ENCODE measurements at places on chromosomes 6 and 20. TPM values are rescaled to one million over a fixed set of nuclear protein-coding genes. Genes with fewer than 3 reads are reported as not detected.

Gene TNF
- polyA plus RNA-seq, result 0.91 TPM

Gene SYS1
- 28.9 TPM for polyA plus RNA-seq

Gene ABCF1
- 62.0 TPM for polyA plus RNA-seq

Gene MUC22
- not detected for polyA plus RNA-seq

Gene IL17F
- polyA plus RNA-seq, result not detected

Gene FAM83C
- not detected for polyA plus RNA-seq

Gene ZNF292
- 31.4 TPM for polyA plus RNA-seq

Gene RGS17
- polyA plus RNA-seq, result 0.27 TPM

Gene MRAP2
- polyA plus RNA-seq, result 2.2 TPM

Gene VGLL2
- polyA plus RNA-seq, result 0.29 TPM

Gene HSPA1L
- 1.0 TPM for polyA plus RNA-seq

- DNase-seq, result no peak
Observed at GRCh38 chr6:33699131-33699530, 12.4 kb downstream of the UQCC2 start.

GRCh38 chr20:31746068-31746878 lies 7.2 kb downstream of the TPX2 start:
- no peak for DNase-seq

- no peak for DNase-seq
Observed at GRCh38 chr6:56087421-56087820, 160.0 kb downstream of the COL21A1 start.

DNA sequence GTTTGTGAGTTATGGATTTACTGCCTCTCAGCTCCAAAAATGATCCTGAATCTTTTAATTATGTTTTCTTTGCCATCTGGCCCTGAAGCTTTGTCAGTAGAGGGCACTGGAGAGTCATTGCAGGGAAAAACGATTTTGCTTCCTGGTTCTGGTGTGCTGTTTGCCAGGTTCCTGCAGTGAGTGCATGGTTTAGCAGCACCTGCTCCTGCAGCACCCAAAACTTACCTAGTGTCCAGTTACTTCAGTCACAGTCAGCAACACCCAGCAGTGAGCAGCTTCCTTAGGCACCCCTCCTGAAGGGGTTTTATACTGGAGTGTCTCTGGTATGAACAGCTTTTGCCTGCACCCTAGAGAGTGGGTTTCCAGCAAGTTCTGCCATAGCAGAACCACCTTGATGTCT lies 6.0 kb upstream of the TRIM26 start:
- peak; percentile 74 for DNase-seq

GRCh38 chr6:26232306-26232939 lies 132.6 kb upstream of the BTN3A2 start:
- no peak for DNase-seq

- DNase-seq, result peak; percentile 84
Observed at GRCh38 chr20:58852543-58853271, at the start of gene GNAS. GNAS (plus strand) TSS chr20:58852716.

- DNase-seq, result no peak
Observed at GRCh38 chr6:36349240-36349639, 12.6 kb upstream of the BNIP5 start.

DNA sequence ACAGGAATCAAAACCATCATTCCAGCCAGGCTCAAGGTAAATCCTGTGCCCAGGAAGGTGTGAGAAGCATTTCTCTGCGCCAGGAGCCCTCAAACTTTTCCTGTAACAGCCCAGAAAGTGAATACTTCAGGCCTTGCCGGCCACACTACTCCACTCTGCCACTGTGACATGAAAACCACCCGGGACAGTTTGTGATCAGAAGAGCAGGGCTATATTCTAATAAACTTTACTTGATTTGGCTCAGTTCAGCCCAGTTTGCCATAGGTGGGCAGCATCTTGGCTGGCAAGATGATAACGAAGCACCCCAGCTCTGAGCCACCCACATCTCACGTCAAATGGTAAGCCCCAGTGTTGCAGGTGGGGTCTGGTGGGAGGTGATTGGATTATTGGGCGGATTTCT lies 249.4 kb downstream of the DLL1 start:
- no peak for DNase-seq

DNA sequence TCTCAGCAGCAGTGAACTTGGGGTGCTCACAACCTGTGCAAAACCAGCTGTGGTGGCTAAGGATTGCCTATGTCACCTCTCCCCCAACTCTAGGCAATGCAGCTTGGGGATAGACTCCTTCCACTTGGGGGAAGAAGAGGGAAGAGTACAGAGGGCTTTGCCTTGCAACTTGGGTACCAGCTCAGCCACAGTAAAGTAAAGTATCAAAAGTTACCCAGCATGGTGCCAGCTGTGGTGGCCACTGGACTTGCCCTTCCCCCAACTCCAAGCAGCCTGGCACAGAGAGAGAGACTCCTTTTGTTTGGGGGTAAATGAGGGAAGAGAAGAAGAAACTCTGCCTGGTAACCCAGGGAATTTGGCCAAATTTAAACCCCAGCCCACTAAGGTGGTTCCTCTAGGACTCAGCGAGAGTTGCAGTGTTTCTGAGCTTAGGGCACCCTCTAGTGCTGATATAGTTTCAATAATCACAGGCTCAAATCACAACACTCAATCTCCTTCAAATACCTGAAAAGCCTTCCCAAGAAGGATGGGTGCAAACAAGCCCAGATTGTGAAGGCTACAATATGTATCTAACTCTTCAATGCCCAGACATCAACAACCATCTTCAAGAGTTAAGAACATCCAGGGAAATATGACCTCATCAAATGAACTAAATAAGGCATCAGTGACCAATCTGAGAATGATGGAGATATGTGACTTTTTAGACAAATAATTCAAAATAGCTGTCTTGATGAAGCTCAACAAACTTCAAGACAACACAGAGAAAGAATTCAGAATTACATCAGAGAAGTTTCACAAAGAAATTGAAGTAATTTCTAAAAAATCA lies 7.6 kb upstream of the DEFB129 start:
- DNase-seq, result peak; percentile 28

DNA sequence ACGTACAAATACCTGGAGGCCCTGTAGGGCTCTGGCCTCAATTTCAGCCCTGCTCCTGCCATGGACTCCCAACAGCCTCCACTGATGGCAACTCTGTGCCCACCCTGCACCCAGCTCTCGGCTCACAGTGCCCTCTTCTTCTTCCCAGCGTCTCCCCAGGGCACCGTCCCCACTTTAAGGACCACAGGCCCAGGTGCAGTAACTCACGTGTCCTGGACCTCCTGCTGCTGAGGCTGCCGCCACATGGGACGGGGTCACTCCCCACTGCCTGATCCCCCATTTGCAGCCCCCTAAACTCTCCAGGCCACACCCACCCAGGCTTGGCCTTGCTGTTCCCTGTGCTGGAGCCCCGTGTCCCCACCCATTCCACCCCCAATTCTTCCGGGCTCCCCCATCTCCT lies 223.4 kb downstream of the PREX1 start:
- no peak for DNase-seq

DNA sequence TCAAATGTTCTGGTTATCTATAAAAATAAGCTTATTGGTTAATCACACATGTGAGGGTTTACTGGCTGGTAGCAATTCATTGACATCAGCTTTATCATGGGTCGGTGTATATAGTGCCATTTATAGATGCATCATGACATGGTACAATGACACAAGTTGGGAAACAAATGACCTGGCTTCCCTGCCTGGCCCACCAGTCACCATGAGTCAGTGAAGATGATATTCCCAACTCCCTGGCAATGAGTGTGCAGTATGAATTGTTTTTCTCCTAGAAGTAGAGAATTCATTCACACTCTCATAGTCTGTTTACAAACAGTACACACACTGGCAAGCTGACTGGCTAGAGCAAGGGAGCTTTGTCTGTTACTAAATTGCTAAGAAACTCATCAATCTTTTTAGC lies 37.2 kb upstream of the CALHM6 start:
- DNase-seq, result no peak

GRCh38 chr6:55664591-55665587 lies 85.9 kb upstream of the HMGCLL1 start:
- no peak for DNase-seq

DNA sequence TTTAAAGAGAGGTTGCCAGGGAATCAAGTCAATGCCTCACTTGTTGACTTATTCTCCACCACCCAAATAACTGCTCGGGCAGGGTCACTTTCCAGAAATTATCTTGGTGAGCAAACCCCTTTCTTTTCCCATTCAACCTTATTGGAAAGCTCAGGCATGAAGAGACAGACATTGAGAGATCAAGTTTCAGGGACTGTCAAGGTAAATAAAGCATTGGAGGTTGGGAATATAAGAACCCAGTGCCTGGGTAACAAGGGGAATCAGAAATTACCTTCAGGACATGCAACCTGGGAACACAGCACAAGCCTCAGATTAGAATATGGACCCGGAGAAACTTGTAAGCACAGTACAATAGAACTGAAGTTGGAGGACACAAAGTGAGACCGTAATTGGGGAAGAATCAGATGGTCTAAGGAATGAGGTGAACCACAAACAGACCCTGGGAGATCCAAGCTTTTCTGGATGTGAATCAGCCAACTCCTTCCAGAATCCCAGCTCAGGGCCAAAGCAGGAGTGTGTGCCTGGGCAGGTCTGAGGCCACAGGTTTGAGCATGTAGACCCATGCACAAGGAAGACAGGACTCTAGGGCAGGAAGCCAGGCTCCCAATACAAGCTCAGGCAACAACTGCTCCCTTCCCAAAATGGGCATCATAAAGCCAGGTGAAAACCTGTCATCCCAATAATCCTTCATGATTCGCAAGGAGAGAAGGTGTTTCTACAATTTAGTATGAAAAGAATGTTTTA lies 512.8 kb downstream of the MAFB start:
- no peak for DNase-seq

- no peak for DNase-seq
Observed at GRCh38 chr6:33201147-33201545, 479 bp downstream of the SLC39A7 start.

- DNase-seq, result no peak
Observed at GRCh38 chr20:34863421-34863965, 9.2 kb downstream of the GGT7 start.

DNA sequence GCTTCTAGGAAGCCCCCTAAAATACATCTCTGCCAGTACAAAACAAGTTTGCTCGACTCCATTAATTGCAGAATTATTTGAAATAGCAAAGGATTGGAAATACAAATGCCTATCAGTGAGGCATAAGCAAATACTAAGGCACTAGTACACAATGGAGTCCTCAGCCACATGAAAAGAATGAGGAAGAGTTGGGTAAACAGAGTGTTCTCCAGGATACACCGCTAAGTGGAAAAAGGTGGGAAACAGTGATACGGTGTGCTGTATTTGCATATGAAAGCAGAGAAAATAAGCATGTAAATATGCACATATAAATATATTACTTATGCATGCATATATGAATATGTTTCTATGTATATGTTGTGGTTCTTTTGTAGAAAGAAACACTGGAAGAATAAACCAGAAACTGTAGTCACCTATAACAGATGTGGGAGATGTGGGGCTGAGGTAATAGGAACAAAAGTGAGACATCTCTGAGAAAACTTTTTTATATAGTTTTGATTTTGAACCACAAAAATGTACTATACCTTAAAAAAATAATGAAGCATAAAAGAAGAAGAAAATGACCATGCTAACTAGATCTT lies 143.4 kb upstream of the MYLIP start:
- no peak for DNase-seq

GRCh38 chr20:42598581-42598980 lies 591.1 kb downstream of the PTPRT start:
- DNase-seq, result no peak

DNA sequence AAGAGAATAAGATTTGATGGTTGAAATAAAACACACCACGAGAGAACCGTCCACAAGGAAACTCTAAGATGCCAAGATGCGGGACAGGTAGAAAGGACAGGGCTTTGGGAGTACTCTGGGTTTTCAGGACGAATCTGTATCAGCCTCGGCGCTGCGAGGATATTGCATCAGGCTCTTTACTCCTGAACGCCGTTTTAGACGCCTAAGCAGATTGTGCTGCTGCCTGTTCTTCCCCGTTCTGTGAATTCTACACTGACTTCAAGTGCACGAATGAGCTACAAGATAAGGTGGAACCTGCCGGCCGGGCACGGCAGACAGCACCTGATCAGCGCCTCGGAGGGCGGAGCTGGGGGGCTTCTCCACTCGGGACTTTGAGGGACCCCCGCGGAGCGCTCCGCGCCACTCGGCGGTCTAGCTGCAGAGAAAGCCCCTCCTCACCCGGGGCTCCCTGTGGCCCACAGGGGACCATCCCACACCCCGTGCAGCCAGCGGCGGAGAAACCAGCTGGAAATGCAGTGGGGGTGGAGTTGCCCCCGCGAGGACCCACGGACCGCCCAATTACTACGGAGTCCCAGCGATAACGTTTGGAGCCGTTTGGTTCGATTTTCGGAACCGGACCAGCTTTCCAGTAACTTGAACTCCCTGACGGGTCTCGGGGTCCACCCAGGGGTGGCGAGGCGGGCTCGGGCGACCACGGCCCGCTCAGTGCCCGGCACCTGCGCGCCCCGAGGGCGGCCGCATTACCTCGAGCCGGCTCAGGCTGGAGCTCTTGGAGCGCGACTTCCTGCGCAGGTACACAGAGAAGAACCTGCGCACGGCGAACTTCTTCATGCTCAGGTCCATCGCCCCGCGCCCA lies 646 bp downstream of the RPS6KA2 start:
- DNase-seq, result peak; percentile 77

- peak; percentile 59 for DNase-seq
Observed at GRCh38 chr6:150195996-150196417, 53.2 kb downstream of the PPP1R14C start.

DNA sequence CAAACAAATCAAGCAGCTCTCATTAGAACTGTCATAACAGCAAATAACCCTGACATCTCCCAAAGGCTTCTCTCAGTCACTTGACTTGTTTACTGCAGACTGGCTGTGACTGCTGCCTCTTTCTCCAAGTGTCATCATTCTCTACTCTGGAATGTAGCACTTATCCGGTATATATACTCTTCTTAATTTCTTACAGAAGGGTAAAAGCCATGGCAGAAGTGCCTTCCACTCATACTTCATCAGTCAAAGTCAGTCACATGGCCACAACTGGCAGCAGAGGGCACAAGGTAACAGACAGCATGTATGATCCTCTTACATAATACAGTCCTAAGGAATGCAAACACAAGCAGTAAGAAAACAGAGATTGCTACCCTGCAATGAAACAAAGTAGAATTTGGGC lies 9.3 kb downstream of the NAPB start:
- DNase-seq, result no peak

DNA sequence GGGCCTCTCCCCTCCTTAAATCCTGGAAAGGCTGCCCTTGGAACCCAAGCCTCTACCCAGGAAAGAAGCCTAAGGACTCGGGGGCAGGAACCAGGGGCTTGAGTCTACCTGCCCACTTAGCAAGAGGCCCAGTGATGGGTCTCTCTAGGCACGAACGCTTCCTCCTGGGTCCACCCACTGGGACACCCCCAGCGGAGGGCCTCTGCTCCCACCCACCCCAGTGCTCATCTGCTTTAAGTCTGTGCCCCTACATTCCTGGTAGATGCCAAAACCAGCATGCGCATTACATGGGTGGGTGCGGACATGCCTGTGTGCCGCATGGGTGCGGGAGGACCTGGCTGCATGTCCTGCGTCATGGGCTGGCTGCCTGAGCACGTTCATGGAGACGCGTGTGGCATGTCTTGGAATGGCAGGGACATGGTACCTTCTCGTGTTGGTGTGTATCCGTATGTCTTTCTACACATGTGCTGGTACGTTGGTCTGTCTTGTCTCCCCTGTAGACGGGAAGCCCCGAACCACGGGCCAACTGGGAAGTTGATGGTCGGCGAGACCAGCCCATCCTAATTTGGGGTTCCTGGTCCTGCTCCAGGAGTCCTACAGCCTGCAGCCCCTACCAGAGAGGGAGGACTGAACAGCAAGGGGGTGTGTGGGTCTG lies 29.3 kb downstream of the SNPH start:
- no peak for DNase-seq

GRCh38 chr6:36657942-36658544 lies 20.5 kb upstream of the CDKN1A start:
- no peak for DNase-seq
